Osteocyte (in vitro differentiated cells): ENCODE measurements at places on chromosomes 13 and 19. TPM values are rescaled to one million over a fixed set of nuclear protein-coding genes. Genes with fewer than 3 reads are reported as not detected.

DNA sequence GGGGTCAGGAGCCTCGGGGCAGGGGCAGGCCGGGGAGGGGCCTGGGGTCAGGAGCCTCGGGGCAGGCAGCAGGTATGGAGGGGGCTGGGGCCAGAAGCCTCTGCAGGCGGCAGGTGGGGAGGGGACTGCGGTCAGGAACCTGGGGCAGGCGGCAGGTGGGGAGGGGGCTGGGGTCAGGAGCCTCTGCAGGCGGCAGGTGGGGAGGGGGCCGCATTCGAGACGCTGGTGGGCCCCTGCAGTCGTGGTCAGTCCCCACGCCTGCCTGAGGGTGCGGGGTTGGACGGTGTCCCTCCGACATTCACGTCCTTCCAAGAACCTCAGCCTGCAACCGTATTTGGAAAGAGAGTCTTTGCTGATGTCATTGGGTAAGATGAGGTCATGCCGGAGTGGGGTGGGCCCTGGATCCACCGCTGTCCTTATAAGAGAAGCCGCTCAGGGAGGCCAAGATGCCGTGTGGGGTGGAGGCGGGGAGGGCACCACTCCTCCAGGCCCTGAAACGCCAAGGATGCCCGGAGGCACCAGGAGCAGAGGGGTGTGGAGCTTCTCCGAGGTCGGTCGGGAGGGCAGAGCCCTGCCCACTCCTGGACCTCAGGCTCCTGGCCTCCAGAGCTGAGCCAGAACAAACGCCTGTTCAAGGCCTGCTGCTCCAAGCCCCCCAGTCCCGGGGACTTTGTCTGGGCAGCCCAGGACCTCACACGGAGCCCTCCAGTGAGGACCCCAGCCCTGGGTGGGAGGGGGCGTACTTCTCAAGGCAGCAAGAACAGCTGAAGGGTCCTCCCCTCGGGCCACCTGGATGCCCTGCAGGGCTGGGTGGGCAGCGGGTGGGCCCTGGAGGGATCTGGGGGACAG lies 30.1 kb downstream of the PIP5K1C start:
- DNase-seq: no peak

DNA sequence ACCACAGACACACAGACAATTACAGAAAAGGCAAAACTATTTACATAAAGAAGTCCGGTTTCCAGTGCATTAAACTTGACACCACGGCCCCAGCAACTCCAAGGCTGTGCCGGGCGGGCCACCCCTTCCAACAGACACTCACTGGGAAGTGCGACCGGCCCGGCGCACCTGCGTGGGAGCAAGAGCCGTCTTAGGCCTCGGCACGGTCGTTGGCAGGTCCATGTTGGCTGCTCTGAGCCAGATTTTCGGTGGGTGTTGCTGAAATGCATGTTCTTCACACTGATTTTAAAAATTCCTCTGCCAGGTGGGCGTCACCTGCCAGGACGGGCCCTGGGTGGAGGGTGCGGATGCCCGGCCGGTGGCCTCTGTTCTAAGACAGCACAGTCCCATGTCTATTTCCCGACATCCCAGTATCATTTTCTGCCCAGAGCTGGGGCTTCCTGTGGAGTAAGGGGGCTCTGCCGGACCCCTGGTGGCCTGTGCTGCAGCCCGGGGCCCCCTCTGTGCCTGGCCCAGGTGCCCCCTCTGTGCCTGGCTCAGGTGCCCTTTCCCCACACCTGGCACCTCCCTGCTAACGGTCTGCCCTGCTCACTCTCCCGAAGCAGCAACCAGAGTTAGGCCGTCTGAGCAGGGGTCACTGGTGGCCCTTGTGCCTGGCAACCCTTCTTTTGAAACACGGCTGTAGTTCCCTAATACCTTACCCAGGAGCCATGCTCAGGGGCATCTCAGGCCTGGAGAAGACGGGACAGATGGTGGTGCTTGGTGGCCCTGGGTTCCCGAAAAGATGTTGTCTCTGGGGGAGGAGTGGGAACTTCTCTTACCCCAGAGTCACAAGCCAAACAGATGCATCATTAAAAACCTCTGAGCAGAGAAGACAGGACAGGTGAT lies 9.2 kb downstream of the TMEM255B start:
- DNase-seq: no peak

- DNase-seq: no peak
These were observed 2.3 kb downstream of the SPACA4 start for GRCh38 chr19:48608798-48609263.

- DNase-seq: no peak
These were observed 15.2 kb downstream of the BCAT2 start for GRCh38 chr19:48795685-48796070.

- DNase-seq: no peak
These were observed 1100.7 kb upstream of the MIR17HG start for GRCh38 chr13:90246687-90247345.

- no peak for DNase-seq
These were observed 133.4 kb downstream of the LACC1 start for GRCh38 chr13:44012910-44013757.

DNA sequence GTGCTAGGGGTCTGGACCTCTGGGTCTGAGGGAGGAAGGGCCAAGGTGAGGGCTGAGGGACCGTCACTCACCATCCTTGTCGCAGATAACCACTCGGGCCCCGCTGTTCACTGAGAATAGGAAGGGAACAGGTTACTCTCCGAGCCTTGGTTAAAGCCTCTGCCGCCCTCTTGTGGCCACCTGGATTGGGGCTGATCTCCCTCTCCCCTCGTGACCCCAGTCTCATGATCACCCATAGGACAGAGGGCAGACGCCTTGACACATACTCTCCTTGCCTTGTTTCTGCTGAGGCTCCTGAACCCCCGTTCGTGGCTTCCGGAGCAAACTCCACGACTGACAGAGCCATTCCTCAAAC lies 580 bp downstream of the HSD17B14 start:
- DNase-seq: peak; percentile 95

DNA sequence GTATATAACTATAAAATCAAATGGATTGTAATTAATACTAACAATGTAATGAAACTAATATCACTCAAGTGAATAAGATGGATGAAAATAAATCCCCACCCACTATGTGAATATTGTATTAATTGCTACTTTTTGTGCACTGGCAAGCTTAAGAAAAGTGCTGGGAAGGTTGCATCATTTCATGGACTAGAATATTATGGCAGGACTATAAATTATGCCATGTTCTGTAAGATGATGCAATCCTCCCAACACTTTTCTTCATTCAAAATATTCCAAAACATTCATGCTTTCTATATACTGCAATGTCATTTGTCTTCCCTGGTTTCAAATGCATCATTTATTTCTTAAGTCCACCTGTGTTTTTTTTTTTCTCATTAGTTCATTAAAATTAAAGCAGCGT lies 457.6 kb upstream of the GPC6 start:
- no peak for DNase-seq

- DNase-seq: no peak
These were observed 19.8 kb upstream of the GNA15 start for GRCh38 chr19:3115916-3116602.

DNA sequence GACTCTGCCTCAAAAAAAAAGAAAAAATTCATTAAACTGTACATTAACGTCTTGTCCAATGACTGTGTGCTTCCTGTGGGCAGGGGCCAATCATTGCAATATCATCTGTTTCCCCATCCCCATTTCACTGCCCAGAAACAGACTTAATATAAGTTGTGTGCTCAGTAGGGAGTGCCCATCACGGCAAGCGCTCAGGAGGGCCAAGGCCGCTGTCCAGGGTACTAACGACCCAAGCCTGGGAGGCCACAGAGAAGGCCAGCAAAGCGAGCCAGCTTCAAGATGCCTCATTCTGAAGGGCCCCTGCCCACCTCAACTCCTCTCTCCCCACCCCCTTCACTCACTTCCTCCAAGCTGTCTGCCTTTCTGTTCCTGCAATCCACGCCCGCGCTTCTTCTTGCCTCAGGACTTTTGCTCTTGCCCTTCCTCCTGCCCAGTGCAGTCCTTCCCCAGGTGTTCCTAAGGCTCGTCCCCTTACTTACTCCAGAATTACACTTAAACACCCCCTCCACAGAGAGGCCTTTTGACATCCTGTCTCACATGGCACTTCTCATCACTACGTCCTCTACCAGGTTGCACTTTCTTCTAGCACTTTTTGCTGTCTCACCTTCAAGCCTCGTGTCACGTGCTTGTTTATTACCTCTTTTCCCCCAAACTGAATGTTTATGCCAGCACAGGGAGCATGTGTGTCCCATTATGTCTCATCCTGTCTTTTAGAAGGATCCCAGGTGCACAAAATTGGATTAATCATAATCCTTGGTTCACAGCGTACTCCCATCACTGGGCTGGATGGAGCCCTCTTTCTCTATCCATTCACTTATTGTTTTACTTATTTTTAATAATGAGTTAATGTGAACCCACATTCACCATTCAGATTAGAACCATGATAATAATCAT lies 11.3 kb upstream of the POU2F2 start:
- no peak for DNase-seq

- DNase-seq: no peak
These were observed 245.1 kb downstream of the KCTD12 start for GRCh38 chr13:76641056-76641455.

- no peak for DNase-seq
These were observed 97.7 kb upstream of the IPO5 start for GRCh38 chr13:97855570-97856303.

- DNase-seq: no peak
These were observed 44.9 kb downstream of the RCBTB2 start for GRCh38 chr13:48487968-48488367.

DNA sequence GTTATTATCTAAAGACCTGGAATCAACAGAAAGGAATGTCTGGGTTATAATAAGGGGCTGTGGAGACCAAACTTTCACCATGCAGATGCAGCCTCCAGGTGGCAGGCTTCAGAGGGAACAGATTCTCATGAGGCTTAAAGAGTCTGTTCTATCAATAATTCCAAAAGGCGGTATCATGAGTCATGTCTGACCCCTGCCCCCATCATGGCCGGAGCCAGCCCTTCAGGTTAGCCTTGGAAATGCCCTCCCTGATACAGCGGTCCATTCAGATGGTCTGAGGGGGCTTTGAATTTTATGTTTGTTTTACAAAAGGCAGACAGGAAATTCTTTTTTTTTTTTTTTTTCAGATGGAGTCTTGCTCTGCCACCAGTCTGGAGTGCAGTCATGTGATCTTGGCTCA lies 21.7 kb upstream of the LAMP1 start:
- DNase-seq: no peak

GRCh38 chr19:55447421-55448174 lies 4.5 kb upstream of the SHISA7 start:
- DNase-seq: no peak

- no peak for DNase-seq
These were observed 219.1 kb downstream of the IRS2 start for GRCh38 chr13:109567315-109567714.

DNA sequence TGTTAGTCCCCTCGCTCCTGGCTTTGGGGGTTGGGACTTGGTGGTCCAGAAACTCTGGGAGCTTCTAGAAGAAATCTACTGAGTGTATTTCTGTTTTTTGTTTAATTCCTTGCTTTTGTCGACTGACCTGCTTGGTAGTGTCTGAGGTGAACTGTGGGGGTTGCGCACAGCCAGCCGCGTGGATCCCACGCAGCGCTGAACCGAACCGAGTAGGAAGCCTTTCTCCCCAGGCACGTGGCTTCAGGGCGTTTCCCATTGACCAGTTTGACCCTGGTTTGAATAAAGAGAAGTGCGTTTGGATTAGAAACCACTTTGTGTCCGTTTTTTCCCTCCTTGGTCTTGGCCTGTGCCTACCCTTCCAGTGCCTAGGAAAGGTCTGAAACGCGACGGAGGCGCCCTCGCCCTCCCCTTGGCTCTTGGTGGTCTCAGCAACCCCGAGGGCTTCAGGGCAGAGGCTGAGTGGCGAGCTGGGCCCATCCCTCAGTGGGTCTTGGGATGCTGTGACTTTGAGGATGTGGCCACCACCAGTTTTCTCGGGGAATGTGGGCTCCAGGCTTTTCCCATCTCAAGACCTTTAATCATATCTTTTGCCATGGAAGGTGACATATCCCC lies 2.7 kb upstream of the RPS15 start:
- DNase-seq: no peak

GRCh38 chr13:85216576-85216975 lies 582.6 kb downstream of the SLITRK6 start:
- DNase-seq: no peak

DNA sequence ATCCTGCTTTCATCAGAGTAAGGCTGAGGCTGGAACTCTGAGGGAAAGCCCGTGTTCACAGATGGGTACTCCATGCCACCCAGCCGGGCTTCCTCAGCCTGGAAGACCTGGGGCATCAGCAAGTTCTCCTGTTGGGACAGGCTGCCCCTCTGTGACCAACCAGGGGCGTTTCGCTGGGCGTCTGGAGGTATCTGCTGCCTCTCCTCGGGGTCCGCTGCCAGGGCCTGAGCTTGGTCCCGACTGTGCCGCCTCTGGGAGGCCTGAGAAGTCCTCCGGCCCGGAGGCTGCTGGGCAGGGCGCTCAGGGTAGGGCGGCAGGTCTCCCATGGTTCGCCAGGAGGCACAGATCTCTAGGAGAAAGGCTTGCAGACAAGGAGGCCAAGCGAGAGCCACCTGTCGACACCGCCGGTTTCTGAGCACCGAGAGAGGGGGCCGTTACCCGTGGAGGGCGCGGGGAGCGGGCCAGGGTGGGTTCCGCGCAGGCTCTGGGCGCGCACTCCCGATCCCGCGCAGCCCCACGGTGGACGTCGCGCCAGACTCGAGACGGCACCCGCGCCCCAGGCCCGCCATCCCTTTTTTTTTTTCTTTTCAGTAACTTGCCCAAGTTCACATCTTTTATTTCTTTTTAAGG lies at the start of gene RSPH6A:
Gene RSPH6A, minus strand, starts transcription at position 458 of the 630 bp plus-strand sequence. Its CDS starts 132 bp downstream, at position 326.
- no peak for DNase-seq

- DNase-seq: no peak
These were observed 27.5 kb downstream of the MICU2 start for GRCh38 chr13:21576426-21576825.

- DNase-seq: no peak
These were observed 72.1 kb downstream of the GPC6 start for GRCh38 chr13:93298713-93299112.

GRCh38 chr19:788983-789700 lies 8.1 kb upstream of the PTBP1 start:
- DNase-seq: no peak

- no peak for DNase-seq
These were observed 648.3 kb upstream of the SPRY2 start for GRCh38 chr13:80989241-80989640.

DNA sequence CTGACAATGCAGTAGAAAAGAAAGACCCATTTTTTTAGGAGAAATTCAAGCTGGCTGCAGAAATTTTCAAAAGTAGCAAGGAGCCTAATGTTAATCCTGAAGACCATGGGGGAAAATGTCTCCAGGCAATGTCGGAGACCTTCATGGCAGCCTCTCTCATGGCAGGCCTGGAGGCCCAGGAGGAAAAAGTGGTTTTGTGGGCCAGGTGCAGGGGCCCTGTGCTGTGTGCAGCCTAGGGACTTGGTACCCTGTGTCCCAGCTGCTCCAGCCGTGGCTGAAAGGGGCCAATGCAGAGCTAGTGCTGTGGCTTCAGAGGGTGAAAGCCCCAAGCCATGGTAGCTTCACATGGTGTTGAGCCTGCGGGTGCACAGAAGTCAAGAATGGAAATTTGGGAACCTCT lies 4.1 kb downstream of the ALG11 start:
- DNase-seq: no peak

The C19orf67 gene
- 0.54 TPM in 1 of 2 replicates, not detected in the other for total RNA-seq

The GPR180 gene
- 6.5 and 6.7 TPM in 2 replicates for total RNA-seq

The KRTDAP gene
- not detected in 2 replicates for total RNA-seq

The SPACA4 gene
- not detected in 2 replicates for total RNA-seq

The SDHAF1 gene
- 15.4 and 15.5 TPM in 2 replicates for total RNA-seq

The ADAMTS10 gene
- 86.5 and 96.2 TPM in 2 replicates for total RNA-seq

The NEK3 gene
- total RNA-seq: 19.9 and 23.6 TPM in 2 replicates

The SULT2A1 gene
- total RNA-seq: not detected in 2 replicates

The AKAP11 gene
- total RNA-seq: 34.8 and 37.3 TPM in 2 replicates

The GYS1 gene
- total RNA-seq: 37.6 and 42.2 TPM in 2 replicates

The C19orf85 gene
- total RNA-seq: not detected in 2 replicates

The LGALS14 gene
- total RNA-seq: not detected in 2 replicates

The USPL1 gene
- 11.9 TPM in 2 replicates for total RNA-seq

The FAM216B gene
- total RNA-seq: not detected in 2 replicates

The ZNF563 gene
- total RNA-seq: 1.4 and 2.3 TPM in 2 replicates

The SIGLECL1 gene
- not detected in 2 replicates for total RNA-seq

The ZFP82 gene
- total RNA-seq: 8.9 TPM in 2 replicates
